ENCODE measurements at places on chromosomes 7 and 10.

DNA sequence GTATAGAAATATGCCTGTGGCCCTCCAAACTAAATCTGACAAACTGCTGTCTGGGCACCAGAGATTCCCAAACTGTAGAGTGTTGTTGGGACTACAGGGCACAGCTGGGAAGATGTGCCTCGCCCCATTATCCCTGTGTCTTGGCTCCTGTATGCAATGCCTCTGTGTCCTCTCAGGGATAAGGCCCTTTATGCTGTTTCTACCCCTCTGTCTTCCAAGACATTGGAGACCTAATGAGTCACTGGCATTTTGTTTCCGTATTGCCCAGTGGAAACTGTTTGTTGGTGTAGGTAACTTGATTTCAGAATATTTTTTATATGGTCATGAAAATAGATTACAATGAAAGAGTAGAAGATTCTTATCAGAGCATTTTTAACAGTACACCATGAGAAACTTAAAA is 183.2 kb downstream of the GLI3 start:
- DNase-seq: no peak

- no peak for DNase-seq
Measured at GRCh38 chr10:99827936-99828335, 45.5 kb downstream of the ABCC2 start.

- no peak for DNase-seq
Measured at GRCh38 chr7:28983396-28984190, 25.5 kb upstream of the TRIL start.

DNA sequence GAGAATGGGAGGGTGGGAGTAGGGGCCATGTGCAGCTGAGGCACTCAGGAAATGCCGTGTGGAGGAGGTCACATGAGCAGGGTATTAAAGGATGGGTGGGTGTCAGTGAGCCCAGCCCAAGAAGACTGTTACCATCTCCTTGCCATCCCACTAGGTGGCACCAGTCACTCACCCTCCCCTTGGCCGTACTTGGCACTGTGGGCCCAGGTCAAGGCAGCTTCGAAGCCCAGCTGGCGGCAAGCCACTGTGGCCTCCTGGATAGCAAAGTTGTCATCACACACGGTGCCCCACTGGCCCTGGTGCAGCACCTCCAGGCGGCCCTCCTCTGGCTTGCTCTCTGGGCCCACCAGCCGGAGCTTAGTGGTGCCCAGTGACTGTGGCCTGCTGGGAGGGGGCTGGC is 5.4 kb downstream of the LOXL4 start:
- DNase-seq: no peak

DNA sequence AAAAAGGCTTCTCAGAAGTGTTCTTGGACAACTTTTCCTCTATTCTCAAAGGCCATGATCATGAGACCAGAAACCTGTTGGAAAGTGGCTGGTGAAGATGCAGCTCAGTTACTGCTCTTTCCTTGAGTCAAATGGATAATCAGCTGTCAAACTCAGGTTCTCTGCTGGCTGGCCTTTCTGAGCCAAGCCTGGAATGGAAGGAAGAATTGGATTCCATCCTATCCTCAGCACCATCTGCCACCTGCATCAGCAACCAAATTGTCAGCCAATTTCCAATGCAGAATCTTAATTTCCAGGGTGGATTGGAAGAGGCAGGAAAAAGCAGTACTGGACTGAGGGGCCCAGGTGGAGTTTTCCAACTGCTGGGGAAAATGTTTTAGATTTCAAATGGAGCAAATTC is 631.7 kb downstream of the KCNMA1 start:
- DNase-seq: no peak

DNA sequence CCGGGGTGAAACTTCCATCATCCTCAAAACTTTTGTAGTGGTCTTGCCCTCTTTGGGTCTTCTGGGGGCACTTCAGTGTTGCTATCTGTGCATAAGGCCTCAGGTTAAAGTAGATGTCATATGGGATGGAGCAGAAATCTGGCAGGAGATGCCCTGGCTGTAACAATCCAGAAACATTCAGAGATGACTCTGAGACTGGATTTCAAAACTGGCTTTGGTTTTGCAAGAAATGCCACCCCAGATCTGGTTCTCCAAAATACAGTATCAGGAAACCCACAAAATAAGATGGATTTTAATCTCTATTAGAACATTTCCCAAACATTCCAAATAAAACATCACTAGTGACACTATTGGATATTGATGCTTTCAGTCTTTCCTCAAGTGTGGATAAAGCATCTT is 191.5 kb downstream of the REEP3 start:
- no peak for DNase-seq

GRCh38 chr7:120171406-120171805 is 101.6 kb upstream of the KCND2 start:
- no peak for DNase-seq

DNA sequence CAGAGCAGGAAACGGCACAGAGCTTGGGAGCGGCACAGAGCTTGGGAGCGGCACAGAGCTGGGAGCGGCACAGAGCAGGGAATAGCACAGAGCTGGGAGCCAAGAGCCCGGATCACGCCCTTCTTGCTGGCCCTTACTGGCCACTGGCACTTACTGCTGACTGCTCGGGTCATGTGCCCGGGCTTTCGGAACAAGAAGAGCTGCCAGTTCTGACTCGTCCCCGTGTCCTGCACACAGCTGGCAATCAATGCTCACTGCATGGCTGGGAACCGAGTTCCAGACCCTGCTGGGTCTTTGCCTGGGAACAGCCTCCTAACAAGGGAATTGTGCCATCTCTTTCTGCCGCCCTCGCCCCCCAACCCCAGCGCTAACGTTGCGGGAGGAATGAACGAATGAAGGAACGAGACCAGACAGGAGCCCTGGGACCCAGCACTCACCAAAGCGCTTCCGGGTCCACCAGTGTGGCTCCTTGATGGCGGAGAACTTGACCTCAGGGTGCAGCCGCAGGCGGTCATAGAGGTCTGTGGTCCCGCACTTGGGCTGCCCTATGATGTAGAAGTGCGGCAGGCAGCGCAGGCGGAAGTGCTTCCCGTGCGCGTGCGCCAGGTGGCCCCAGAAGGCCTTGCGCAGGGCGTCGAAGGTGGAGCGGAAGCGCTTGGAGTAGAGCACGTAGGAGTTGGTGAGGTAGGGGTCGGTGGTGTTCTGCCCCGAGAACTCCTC is 49.1 kb downstream of the CHST15 start:
- no peak for DNase-seq

DNA sequence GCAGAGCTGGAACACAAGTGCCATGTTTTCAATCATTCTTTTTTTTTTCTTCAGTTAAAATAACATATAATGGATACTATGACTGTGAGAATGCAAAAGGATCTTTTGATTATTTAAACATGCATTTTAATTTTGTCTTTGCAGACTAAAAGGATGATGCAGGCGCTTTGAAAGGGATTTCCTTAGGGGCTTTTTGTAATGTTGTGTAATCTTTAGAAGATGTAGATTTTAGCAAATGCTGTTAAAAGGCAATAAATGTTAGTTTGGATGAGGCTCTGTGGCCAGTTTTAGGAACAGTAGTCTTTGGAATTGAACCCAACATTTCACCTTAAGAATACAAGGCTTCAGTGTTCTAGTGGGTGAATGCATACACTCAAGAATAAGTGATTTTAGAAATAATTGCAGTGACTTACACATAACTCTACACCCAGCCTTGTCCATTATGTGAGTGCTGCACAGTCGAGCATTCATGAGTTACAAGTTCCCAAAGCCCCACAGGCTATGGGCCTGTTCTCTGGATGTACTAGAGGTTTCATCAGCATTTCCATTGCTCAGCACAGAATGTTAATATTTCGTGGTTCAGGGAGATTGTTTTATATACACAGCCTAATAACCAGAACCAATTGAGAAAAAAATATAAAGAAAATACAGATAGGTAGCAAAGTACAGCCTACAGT is 11.6 kb downstream of the PAPSS2 start:
- DNase-seq: no peak

DNA sequence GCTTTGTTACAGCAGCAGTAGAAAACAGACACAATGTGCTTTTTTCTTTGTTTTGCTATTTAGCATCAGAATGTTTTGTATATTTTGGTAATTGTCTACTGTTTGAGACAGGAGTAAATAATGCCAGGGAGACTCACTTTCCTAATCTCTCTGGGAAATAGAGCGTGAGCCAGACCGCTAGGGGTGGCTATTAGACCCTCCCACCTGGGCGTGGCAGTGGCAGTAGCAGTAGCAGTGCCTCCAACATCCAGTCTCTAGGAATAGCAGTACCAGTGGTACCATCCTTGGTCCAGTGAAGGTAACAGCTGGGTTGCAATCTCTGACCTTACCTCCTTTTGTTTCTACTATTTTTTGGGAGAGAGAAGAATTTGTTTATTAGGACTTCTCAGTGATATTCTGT is 165.7 kb upstream of the MAGI2 start:
- no peak for DNase-seq

GRCh38 chr7:123075838-123076467 is 80.5 kb upstream of the TAS2R16 start:
- no peak for DNase-seq

DNA sequence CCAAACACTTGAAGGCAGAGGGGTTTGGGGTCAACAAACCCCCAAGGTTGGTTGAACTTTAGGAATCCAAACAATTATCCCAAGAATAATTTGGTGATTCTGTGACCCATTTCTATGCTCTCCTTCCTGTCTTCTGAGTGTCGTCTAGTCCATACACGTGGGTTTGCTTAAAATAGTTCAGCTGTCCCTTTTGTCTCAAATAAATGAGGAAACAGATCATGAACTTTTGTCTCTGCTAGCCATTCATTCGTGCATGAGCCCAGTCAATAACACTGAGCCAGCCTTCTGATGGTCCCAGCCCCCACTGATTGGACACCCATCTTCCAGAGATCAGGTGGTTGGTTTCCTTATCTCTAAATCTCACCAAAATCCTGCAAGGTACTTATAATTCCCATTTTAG is 255.4 kb downstream of the PRPF18 start:
- no peak for DNase-seq

DNA sequence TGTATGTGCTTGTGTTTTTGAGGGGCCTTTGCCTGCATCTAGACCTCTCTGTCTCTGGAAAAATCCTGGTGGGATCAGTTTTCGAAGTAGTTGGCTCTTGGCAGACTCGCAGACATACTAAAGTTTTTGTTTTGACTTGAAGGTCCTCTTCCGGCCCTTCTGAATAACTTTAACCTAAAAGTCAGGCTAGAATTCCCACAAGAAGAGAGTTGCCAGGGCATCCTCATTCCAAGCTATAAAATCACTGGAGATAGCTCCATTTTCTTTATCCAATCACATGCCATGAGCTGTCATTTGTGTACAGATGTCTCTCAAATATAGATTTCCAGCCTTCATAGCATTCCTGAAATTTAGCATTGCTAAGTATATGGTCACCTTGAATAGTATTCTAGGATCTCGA is 967.8 kb downstream of the LRMDA start:
- DNase-seq: no peak

GRCh38 chr7:30657131-30657530 is 25.1 kb downstream of the CRHR2 start:
- DNase-seq: no peak

GRCh38 chr7:47478017-47478344 is 103.9 kb downstream of the TNS3 start:
- DNase-seq: no peak

- no peak for DNase-seq
Measured at GRCh38 chr10:124537891-124538290, 76.3 kb downstream of the LHPP start.

DNA sequence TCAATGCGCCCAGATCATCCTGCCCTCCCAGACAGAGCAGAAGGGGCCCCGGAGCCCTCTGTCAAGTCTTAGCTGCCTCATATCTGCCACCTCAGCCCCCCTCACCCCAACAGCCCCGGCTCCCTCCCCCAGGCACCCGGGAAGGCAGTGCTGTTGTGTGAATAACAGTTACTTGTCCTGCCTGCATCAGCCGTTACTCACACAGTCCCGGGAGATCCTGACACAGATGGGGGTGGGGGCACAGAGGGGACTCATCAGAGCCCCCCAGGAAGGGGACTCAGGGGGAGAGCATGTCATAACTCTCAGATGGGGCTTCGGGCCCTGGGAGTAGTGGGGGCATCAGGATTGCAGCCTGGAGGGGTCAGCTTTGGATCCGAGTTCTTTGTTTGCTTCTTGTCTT is 12.4 kb upstream of the SERPINE1 start:
- DNase-seq: no peak

DNA sequence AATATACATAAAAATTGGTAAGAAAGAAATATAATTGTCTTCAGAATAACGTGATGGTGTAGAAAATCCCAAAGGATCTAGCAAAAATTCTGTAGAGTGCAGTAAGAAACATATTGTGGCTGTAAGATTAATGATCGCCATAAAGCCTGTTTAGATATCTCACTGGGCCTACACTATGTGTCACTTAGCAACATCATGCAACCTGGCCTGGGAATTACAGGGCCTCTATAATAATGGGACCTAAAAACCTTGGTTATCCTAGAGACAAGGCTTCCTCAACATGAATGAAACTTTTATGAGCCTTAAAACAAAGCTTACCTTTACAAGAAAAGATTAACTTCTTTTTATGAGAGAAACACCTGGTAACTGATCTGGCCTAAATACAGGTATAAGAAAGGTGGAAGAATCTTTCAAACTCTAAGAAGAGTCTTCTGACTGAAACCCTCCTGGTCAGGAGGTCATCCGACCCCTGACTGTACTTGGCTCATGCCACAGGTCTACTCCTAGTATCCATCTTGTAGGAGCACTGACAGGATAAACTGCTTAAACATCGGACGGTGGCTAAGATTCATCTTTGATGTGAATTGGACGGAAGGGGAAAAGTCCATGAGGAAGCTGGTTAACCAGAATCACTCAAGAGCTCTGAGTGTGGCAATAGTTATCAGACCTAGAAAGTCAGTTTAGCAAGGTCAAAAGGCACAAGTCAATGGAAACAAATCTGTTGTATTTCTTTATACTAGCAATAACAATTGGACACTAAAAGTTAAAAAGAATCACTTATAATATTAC is 1155.1 kb upstream of the SORCS1 start:
- no peak for DNase-seq

- DNase-seq: no peak
Measured at GRCh38 chr7:91311839-91312238, 47.6 kb downstream of the FZD1 start.

DNA sequence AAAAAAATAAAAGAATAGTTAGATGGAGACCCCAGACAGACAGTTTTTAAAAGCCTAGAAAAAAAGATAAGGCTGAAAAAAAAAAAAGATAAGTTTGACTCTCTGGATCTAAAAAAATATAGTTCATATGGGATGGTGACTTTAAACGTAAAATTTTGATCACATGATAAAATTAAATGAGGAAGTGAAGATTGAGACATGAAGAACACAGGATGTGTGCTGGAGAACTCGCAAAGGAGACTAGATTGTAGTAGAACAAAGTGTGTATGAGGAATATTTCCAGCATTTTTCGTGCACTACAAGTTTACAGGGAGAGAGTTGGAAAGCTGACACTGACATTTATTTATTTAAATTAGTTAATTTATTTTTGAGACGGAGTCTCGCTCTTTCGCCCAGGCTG is 286.4 kb downstream of the PRPF18 start:
- DNase-seq: no peak

DNA sequence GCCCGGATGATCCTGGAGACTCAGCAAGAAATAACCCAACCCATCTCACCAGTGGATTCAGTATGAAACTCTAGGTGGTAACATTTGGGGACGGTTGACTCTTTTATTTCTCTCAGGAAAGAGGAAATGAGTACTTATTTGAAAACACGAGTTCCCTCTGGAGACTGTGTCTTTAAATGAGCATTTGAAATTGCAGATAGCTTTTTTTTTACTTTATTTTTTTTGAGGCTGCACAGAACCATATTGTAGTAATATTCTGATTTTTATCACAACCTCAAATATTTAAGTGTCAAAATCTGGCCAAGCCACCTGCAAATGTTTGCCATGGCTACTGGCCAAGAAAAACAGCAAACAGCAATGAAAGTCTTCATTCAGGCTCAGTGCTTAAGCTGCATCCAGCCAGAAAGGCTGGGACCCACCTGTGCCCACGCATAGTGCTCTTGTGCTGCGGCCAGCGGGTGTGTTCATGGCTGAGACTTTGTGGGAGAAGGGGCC is 160.8 kb downstream of the CREB5 start:
- DNase-seq: no peak

Measured in liver (tissue), 10 donors.